HepG2 (cell line): ENCODE measurements at places on chromosomes 6 and 20. TPM values are rescaled to one million over a fixed set of nuclear protein-coding genes. Genes with fewer than 3 reads are reported as not detected.

GRCh38 chr6:62324834-62325233, 38.8 kb upstream of the KHDRBS2 start:
- DNase-seq, result no peak

- DNase-seq, result no peak
Measured at GRCh38 chr20:3374296-3374695, 33.2 kb downstream of the DNAAF9 start.

DNA sequence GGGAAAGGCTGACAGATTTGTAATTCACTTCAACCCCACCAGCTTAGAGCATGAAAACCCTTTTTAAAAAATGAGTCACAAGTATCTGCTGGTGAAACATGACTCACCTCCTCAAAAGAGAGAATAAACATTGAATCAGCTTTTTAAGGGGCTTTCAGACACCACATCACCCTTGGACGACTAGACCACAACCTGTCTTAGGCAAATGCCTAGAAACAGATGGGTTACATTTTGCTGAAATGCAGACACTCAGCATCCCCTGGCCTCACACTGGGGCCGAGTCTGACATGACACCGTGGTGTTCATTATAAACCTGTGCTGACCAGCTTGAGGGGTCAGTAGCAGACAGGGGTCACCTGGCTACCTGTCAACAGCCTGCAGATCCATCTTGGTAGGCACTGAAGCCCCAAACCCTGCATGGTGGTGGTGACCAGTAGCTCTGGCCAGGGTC, 175.3 kb upstream of the CST7 start:
- DNase-seq, result no peak

DNA sequence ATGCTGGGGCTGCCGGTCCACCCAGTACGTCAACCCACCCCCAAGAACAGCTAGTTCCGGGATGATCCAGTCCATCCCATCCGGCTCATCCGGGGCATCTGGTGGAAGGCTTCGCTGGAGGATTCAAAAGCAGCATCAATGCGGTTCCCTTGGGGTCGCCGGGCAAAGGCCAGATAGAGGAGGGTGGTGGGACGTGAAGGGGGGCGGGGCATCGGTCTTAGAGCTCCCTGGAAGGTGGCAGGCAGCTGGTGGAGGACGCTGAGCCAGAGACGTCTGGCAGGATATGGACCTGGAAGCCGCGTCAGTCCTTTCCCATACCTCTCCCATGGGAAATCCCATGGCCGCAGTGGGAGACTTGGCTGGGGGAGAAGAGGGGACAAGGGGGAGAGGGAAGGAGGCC, 1500.8 kb upstream of the DEFB115 start:
- no peak for DNase-seq

DNA sequence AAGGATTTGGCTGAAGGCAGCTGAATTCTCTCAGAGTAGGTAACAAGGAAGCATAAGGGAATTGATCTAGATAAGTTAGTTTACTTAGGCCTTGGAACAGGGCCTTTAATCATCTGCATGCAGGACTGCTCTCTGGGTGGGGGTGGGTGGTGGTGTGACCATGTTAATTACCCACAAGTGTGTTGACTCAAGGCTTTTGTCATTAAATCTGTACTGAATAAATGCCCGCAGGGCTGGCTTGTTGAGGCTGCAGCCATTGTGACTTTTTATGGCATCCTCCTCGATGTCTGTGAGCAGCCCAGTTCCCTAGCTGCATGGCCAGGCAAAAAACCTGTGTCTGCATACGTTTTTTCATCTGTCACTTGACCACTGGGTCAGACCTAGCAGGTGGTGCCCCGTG, 63.5 kb upstream of the ASCC3 start:
- DNase-seq, result no peak

- no peak for DNase-seq
Measured at GRCh38 chr6:125222531-125223455, 69.2 kb downstream of the TPD52L1 start.

TREML2 gene
- not detected in 2 replicates for polyA plus RNA-seq

RNF39 gene
- polyA plus RNA-seq, result 1.8 and 2.2 TPM in 2 replicates

DCDC2 gene
- polyA plus RNA-seq, result 6.5 and 9.0 TPM in 2 replicates

HTR1E gene
- polyA plus RNA-seq, result not detected in 2 replicates

HFE gene
- polyA plus RNA-seq, result 5.7 and 6.3 TPM in 2 replicates
